ENCODE measurements at places on chromosomes 7 and 10. TPM values are rescaled to one million over a fixed set of nuclear protein-coding genes. Genes with fewer than 3 reads are reported as not detected.
A peak's percentile ranks its signal among the peaks of the same experiment; 100 is the strongest.

GRCh38 chr10:35448687-35449662, 112.7 kb downstream of the CCNY start:
- H3K36me3 ChIP-seq: no peaks in the 10 kb centered on the region
- H3K4me1 ChIP-seq: peaks cover 81% of the 10 kb centered on the region
- no peak overlapping the region for H3K4me3 ChIP-seq
- no peaks in the 10 kb centered on the region for H3K27me3 ChIP-seq
- no peak for DNase-seq

Gene GHRHR
- total RNA-seq: not detected

Gene OPALIN
- not detected for total RNA-seq

Gene GATA3
- total RNA-seq: 8.6 TPM

Gene CYP26C1
- not detected for total RNA-seq

DNA sequence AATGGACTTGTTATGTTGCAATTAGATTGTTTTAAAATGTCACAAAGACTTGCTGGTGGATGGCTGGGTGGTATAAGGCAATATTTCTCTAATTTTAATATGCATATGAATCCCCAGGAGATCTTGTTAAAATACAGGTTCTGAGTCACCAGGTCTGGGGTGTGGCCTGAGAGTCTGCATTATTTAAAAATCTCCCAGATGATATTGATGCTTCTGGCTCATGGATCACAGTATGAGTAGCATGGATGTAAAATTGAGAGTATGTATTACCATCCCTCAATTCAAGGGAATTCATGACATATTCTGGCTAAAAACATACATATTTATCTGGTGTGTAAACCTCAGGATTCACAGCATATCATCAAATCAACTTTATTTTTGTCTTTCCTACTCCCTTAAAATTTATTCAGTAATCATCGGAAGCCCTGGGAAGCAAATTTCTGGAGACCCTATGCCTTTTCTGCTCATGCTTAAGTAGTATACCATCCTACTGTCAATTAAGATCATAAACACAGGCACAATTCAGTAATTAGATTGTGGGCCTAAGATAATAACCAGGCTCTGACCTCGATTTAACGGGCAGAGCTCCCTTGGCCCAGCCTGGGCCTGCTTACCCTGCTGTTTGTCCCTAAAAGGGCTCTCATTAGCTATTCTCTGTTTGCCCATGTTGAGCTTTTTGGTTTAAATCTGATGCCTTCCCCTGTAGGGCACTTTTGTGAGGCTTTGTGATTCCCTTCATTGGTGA, 29.6 kb upstream of the ICA1 start:
- no peaks in the 10 kb centered on the region for H3K4me1 ChIP-seq
- DNase-seq: no peak
- no peak overlapping the region for H3K27ac ChIP-seq
- H3K4me3 ChIP-seq: no peak overlapping the region
- H3K36me3 ChIP-seq: no peaks in the 10 kb centered on the region

DNA sequence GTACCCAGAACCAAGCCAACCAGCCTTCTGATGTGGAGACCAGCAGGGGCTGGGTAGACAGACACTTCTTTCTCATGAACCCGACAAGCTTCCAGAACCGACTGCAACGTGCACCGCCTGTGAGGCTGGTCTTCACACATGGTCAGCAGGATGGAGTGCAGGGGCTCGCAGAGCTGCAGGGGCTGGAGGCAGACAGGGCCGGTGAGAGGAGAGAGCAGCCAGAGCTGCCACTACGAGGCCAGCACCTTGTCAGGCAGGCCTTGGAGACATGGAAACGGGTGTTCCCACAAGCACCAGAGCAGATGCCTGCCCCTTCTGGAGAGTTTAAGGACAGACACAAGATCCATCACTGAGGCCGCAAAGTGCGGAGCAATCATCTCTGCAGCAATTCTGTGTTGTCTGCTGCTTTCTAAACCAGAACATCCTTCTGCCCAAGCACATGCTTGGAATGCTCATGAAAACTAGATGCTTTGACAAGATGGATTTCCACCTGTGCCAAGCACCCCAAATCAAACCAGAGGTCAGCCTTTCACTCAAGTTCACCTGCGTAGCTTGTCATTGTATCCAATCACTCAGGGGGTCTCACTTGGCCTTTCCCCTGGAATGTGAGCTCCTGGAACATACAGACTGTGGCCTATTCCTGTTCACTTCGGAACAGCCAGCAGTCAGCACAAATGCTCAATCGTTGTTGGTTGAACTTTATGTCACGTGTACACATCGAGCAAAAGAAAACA, 32.2 kb downstream of the FRMPD2 start:
- no peak overlapping the region for H3K27ac ChIP-seq
- H3K4me3 ChIP-seq: no peak overlapping the region
- DNase-seq: peak; percentile 75
- H3K36me3 ChIP-seq: no peaks in the 10 kb centered on the region
- H3K27me3 ChIP-seq: no peaks in the 10 kb centered on the region
- H3K4me1 ChIP-seq: no peaks in the 10 kb centered on the region

GRCh38 chr7:101125989-101126650, 784 bp upstream of the SERPINE1 start:
- H3K4me3 ChIP-seq: peak overlapping the region; percentile 45
- DNase-seq: no peak
- peak overlapping the region; percentile 81 for H3K27ac ChIP-seq
- H3K27me3 ChIP-seq: no peaks in the 10 kb centered on the region
- H3K36me3 ChIP-seq: no peaks in the 10 kb centered on the region

DNA sequence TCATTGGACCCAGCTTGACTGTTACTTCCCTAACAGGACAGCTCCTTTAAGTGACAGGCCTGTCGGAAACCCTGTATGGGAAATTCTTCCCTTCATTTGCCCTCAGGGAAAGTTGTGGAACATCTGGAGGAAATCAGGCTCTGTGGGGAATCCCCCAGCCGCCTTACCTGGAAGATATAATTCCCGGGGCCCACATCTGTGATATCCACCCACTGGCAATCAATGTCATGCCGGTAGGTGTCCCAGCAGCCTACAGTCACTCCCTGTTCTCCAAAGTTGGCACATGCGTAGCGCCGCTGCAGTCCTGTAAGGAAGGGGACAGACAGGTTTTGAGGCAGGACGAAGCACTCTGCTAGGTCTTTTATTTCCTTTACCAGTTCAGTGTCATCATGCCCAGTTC, 16.6 kb downstream of the LOXL4 start:
- H3K27ac ChIP-seq: no peak overlapping the region
- peaks cover 30% of the 10 kb centered on the region for H3K36me3 ChIP-seq
- no peak overlapping the region for H3K4me3 ChIP-seq
- H3K27me3 ChIP-seq: no peaks in the 10 kb centered on the region

Gene TRIM74
- not detected for total RNA-seq

GRCh38 chr10:93420944-93421825, 60.9 kb downstream of the MYOF start:
- DNase-seq: no peak
- H3K4me3 ChIP-seq: no peak overlapping the region
- H3K27ac ChIP-seq: peak overlapping the region; percentile 68
- no peaks in the 10 kb centered on the region for H3K27me3 ChIP-seq
- H3K4me1 ChIP-seq: peaks cover 24% of the 10 kb centered on the region

Gene UTF1
- total RNA-seq: not detected

GRCh38 chr10:29756451-29756850, 121.7 kb upstream of the SVIL start:
- H3K36me3 ChIP-seq: no peaks in the 10 kb centered on the region
- no peaks in the 10 kb centered on the region for H3K27me3 ChIP-seq
- no peak for DNase-seq
- no peaks in the 10 kb centered on the region for H3K4me1 ChIP-seq
- no peak overlapping the region for H3K4me3 ChIP-seq

DNA sequence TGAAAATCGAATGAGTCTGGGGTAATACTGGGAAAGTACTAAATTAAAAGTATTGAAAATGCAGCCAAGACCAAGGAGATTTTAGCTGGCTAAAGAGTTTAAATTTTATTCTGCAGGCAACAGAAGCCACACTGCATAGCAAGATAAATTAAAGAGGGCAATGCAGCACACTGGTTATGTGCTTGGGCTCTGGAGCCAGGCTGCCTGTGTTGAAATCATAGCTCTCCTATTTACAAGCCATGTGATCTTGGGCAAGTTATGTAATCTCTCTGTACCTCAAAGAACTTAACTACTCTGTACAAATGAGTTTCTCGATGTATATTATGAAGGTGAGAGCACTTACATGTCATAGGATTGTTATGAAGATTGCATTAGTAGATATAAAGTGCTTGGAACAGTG, 9.9 kb downstream of the SLC25A13 start:
- no peaks in the 10 kb centered on the region for H3K27me3 ChIP-seq
- H3K36me3 ChIP-seq: no peaks in the 10 kb centered on the region
- no peak for DNase-seq
- no peak overlapping the region for H3K27ac ChIP-seq

Gene IQUB
- total RNA-seq: 0.98 TPM

- H3K4me1 ChIP-seq: no peaks in the 10 kb centered on the region
- no peaks in the 10 kb centered on the region for H3K36me3 ChIP-seq
- H3K4me3 ChIP-seq: no peak overlapping the region
- H3K27me3 ChIP-seq: no peaks in the 10 kb centered on the region
Observed at GRCh38 chr7:66952343-66953043, 31.5 kb downstream of the TMEM248 start.

DNA sequence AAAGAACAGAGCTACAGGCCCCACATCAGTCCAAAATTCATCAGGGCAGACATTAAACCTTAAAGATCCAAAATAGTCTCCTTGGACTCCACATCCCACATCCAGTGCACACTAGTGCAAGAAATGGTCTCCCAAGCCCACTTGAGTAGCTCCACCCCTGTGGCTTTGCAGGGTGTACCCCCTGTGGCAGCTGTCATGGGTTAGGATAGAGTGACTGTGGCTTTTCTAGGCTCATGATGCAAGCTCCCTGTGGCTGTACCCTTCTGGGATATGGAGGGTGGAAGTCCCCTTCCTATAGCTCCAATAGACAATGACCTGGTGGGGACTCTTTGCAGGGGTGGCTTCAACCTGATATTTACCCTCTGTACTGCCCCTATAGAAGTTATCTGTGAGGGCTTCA, 128.8 kb upstream of the DKK1 start:
- no peak overlapping the region for H3K4me3 ChIP-seq
- H3K27me3 ChIP-seq: no peaks in the 10 kb centered on the region
